Activated T-cell treated with anti-CD3 and anti-CD28 coated beads, Interleukin-2, amount 50 U/mL, for 72 hours (primary cell): ENCODE measurements at places on chromosomes 11 and 22.
A peak's percentile ranks its signal among the peaks of the same experiment; 100 is the strongest.

- no peak for DNase-seq
Measured at GRCh38 chr22:47401976-47402770, 639.7 kb downstream of the TBC1D22A start.

DNA sequence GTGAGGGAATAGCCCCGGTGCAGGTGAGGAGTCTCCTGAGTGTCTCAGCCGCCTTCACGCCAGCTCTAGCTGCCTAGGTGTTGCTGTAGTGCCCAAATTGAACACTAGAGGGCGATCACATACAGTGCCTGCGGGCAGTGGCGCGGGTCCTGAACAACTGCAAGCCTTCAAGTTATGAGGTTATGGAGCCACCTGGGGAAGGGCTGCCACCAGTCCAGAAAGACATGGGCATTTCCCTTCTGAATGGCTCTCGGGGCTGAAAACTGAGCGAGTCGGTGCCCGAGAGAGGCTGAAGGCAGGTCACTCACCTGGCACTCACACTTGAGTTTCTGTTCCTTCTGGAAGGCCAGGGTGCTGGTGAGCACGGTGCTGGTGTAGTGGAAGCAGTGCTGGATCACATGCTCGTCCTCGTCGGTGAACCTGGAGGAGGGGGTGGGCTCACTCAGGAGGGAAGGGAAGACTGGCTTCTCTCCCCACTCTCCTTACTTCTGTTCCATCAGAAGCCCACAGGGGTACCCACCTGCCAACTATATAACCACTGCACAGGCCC lies 88.4 kb downstream of the PDE2A start:
- DNase-seq = peak; percentile 73

GRCh38 chr11:119300198-119300964 lies 16.5 kb downstream of the MCAM start:
- DNase-seq = no peak

- DNase-seq = no peak
Measured at GRCh38 chr11:69867076-69868005, 48.1 kb upstream of the FGF3 start.

- peak; percentile 63 for DNase-seq
Measured at GRCh38 chr11:75673977-75674582, 5.2 kb upstream of the MAP6 start.

DNA sequence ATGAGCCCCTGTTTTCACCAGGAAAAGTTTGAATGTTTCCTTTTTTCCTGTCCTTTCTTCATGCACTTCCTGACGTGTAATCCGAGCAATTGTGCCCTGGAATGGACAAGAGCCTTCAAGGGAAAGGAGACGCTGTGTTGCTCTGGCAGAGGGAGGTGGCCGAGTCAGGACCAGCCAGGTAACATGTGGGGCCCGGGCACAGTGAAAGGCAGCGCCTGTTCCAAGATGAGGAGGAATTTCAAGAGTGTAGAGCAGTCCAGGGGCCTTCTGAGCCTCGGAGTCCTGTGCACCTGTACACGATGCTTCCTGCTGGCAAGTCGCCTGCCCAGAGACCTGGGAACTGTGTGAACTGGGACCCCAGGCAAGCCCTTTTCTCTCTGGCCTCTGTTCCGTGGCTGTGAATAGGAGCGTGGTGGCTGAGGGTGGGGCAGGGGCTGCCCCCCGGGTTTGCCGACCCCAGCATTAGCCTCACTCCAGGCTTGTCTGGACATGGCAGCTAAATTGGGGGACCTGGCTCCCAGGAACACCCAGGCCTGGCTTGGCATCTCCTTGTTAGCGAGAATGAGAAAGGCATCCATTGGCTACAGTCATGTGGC lies 92.0 kb downstream of the MYEOV start:
- DNase-seq = no peak

DNA sequence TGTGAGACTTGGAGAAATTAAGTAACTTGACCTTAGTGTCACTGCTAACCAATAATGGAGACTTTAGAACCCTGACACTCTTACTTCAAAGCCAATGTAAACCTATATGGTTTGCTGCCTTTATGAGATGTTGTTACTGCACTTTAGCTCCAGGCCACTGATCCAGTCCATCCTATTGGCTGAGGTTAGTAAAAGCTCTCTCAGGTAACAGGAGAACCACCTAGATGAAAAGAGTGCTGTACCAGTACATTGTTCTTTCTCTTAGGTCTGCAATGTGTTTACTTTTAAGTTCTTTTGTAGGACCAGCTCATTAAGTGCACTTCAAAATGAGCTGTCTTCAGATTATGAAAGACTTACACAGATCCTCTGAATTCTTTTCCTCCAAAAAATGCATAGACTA lies 994.0 kb upstream of the FAT3 start:
- no peak for DNase-seq

GRCh38 chr22:49449377-49449776 lies 378.3 kb downstream of the BRD1 start:
- DNase-seq = no peak

GRCh38 chr22:19111140-19111539 lies 11.1 kb downstream of the DGCR2 start:
- DNase-seq = no peak

GRCh38 chr22:20495861-20496681 lies 476 bp upstream of the KLHL22 start:
- DNase-seq = peak; percentile 97

DNA sequence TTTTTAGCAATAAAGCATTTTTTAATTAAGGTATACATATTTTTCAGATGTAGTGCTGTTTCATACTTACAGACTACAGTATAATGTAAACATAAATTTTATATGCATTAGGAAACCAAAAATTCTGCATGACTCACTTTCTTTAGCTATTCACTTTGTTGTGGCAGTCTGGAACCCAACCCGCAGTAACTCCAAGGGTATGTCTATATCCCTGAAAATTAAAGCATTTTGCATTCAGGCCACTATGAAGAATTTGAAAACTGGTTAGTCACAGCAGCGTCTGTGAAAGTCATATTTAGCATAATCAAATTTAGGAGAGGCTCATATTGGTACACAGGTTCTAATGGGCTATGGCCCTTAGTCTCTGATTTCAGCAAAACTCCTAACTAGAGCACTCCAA lies 46.8 kb downstream of the BBOX1 start:
- DNase-seq = no peak

- DNase-seq = no peak
Measured at GRCh38 chr11:88284336-88285050, 53.0 kb downstream of the CTSC start.

GRCh38 chr11:71067753-71068152 lies 184.6 kb downstream of the SHANK2 start:
- DNase-seq = no peak

DNA sequence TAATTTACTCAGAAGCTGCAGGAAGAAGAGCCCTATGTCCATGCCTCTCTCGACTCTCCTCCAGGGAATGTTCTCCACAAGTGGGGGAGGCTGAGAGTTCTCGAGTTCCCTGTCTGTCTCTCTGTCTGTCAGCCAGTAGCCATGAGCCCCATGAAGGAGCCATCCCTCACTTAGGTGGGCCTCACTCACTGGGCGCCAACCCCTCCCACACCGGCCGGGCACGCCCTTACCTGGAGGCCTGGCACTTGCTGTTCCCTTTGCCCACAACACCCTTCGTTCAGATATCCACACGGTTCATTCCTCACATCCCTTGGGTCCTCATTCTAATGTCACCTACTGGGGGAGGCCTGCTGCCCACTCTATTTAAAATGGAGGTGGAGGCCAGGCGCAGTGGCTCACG lies 14.2 kb upstream of the IL10RA start:
- no peak for DNase-seq

DNA sequence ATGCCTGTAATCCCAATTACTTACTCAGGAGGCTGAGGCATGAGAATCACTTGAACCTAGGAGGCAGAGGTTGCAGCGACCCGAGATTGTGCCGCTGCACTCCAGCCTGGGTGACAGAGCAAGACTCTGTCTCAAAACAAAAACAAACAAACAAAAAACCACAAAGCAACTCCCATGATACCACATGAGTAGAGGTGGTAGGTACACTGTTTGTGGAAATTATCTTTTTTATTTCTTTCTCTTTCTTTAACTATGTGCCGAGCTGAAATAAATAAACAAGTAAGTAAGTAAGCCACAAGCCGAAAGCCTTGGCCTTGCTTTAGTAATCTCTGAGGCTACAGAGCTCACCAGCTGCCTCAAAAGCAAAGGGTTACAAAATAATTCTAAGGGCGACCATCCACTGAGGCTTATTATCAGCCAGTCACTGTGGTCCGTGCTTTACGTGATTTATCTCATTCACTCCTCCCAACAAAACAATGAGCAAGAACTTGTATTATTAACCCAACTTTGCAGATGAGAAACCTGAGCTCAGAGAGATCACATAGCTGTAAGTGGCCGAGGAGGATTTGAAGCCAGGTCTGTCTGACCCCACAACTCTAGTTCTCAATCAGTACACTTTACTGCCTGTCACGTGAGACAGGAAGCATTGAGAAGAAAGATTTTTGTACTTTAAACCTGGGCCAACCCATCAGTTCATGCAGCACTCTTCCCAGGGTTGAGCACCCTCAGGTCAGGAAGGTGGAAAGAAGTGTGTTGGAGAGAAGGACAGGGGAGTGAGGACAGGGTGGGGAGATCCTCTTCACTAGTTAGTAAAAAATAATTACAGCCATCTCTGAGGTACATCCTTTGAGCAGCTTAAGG lies 69.8 kb upstream of the MTMR2 start:
- no peak for DNase-seq

DNA sequence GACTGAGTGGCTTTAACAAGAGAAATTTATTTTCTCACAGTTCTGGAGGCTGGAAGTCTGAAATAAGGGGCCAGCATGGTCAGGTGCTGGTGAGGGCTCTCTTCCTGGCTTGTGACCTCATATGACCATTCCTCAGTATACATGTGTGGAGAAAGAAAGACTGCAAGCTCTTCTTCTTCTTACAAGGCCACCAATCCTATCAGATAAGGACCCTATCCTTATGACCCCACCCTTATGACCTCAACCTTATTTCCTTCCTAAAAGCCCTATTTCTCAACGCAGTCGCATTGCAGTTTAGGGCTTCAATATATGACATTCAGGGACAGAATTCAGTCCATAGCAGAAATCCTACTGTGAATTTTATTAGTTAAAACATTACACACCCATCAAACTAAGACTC lies 124.4 kb upstream of the RAG2 start:
- DNase-seq = no peak

DNA sequence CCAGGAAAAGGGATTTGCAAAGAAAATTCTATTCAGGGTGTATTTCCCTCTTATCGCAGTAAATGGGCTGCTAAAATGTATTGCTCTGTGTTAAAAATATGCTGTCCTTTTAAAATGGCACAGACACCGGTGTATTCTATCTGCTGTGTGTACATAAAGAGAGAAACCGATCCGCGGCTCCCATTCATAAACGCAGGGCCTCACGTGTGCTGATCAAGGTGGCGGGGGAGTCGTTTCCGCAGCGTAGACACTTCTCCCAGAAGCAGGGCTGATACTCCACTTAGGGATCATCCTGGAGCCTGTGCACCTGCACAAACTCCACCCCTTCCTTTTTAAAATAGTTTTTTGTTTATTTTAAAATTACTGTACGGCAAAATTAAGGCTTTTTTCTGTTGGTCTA lies 26.1 kb upstream of the IGSF9B start:
- DNase-seq = no peak

DNA sequence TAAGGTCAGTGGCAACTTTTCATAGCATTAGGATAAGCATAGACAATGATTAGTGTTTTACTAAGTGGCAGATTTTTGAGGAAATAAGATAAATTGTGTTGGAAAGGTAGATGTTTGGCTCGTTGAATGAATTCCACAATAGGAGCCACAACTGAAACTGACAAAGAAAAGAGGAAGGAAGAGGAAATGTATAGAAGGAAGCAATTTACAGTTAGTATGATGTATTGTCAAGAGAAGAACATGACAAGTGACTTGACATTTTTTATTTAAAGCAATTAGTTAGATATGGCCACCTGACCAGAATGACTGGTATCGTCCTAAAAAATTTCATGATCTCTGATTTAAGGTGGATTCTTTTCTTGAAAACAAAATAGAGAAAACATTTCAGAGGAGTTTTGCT lies 3.1 kb upstream of the RAG2 start:
- DNase-seq = no peak

- no peak for DNase-seq
Measured at GRCh38 chr11:76216536-76217325, 10.4 kb upstream of the WNT11 start.

DNA sequence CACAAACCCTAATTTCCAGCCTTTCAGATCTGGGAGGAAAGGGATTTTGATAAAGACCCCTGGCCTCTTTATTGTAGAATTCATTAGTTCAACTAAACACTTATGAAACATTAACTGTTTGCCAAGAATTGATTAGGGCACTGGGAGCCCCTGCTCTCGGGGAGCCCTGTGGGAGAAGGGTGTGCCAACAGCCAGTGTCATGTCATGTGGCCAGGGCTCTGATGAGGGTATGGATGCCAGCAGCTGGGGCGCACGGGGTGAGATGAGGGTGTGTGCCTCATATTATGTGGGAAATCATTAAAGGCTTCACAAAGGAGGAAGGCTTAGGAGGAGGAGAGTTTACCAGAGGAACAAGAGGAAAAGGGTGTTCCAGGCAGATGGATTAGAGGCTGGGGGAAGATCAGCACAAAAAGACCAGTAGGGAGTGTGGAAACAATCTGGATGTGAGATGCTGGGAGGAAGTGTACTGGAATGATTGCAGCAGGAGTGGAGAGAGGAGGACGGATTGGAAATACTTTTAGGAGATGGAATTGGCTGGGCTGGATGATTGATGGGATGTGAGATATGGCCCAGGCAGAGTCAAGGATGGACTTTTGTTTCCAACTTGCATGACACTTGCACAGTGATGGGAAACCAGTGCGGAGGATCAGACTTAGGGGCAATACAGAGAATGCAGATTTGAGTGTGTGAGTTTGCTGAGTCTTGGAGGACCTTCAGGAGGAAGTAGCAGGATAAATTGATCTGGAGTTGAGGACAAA lies 137.8 kb downstream of the CSNK2A3 start:
- no peak for DNase-seq

DNA sequence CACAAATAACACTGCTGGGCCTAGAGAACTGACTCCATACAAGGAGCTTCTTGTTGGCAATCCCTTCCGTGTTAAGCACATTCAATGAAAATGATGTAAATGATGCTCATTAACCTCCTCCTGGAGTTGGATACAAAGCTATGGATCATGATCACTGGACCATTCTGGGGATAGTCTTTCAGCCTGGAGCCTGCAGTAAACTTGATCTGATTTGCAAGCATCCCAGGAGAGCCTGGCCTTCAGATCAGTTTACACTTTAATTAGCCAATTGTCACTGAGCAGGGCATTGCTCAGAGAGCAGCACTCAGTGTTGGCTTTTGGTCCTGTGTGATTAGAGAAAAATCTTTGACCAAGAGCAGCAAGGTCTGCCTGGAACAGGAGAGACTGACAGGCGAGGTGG lies 45.6 kb downstream of the ARFGAP3 start:
- no peak for DNase-seq

- no peak for DNase-seq
Measured at GRCh38 chr11:60786811-60787567, 1.9 kb downstream of the MS4A10 start.

- DNase-seq = no peak
Measured at GRCh38 chr22:46067159-46068111, 82.9 kb upstream of the PPARA start.

DNA sequence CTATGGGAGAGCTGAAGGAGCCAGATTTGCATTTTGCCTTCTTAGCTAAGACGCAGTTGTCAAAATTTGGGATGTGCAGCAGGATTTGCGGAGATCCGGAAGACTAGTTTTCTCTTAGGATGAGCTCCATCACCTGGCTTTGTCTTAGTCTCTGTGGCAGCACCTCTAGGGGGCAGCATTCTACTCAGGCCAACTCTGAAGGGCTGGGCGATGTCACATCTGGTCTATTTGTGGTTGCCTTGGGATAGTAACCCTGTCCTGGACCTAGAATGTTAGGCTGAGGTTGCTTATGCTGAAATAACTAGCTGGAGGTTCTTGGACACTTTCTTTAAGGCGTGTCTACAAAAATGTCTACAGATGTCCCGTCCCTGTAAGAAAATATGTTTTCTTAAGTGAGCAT lies 116.2 kb downstream of the FAT3 start:
- DNase-seq = no peak
